Glutamatergic neuron (in vitro differentiated cells): ENCODE measurements at places on chromosomes 6 and 20.

- no peak for DNase-seq
Measured at GRCh38 chr6:13098793-13099570, 229.4 kb downstream of the TBC1D7 start.

GRCh38 chr6:161507375-161507774 lies 233.5 kb upstream of the AGPAT4 start:
- no peak for DNase-seq

DNA sequence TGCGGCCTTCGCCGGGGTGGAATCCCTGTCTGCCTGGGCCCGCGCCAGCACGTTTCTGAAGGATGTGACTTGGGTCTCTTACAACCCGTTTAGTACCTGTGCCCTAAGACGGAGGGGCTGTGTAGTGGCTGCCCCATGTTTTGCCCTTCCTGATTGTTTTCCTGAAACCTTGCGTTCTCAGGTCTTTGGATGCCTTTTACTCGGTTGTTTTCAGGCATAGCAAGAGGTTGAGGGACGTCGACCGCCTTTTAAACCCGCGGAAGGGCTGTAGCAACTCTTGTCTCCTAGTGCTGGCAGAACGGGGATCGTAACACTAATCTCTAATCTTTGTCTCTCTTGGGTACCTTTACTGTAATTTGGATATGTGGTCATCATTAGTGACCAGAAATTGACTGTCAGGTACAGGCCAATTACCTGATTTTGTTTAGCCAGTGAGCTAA lies 706 bp upstream of the NANP start:
- DNase-seq: no peak

DNA sequence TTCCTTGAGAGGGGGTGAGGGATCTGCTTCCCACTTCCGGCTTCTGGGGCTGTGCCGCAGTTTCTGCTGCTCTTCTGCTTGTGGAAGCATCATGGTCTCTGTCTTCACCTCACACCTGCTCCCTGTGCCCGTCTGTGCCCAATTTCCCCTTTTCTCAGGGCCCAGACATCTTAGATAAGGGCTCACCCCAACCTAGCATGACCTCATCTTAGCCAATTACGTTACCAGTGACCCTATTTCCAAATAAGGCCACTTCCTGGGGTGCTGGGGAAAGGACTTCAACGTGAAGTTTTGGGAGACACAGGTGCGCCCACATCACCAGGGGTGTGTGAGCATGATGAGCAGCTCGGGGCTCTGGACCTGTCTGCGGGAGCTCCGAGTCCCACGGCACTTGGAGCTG lies 20.7 kb upstream of the RBBP8NL start:
- no peak for DNase-seq

DNA sequence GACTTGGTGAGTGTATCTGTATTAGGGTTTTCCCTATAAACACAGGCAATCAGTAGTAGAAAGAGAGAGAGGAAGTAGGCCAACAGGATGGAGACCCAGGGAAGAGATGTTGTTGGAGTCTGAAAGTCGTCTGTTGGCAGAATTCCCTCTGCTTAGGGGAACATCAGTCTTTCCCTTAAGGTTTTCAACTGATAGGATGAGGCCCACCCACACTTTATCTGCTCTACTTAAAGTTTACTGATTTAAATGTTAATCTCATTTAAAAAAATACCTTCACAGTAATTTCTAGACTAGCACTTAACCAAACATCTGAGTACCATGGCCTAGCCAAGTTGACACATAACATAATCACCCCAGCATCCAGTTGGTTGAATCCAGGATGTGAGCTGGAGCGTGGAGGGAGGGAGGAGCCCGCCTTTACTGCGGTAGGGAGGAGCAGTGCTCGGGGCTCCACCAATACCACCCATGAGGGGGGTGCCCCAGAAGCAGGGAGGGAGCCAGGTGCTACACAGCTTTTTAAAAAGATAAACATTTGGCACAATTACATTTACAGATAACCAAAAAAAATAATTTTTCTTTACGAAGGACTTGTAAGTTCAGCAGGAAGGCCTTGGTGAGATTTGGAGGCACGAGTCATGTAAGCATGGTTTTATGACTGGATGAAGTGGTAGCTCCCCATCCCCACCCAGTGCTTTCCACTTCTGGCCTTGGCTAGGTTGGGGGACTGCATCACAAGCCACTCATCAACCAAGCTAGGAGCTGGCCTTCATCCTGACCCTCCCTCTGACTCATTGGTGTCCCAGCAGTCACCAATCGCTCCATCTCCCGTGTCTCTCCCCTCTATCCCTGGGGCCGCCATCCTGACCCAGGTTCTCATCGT lies 18.4 kb upstream of the SNX9 start:
- DNase-seq: no peak

DNA sequence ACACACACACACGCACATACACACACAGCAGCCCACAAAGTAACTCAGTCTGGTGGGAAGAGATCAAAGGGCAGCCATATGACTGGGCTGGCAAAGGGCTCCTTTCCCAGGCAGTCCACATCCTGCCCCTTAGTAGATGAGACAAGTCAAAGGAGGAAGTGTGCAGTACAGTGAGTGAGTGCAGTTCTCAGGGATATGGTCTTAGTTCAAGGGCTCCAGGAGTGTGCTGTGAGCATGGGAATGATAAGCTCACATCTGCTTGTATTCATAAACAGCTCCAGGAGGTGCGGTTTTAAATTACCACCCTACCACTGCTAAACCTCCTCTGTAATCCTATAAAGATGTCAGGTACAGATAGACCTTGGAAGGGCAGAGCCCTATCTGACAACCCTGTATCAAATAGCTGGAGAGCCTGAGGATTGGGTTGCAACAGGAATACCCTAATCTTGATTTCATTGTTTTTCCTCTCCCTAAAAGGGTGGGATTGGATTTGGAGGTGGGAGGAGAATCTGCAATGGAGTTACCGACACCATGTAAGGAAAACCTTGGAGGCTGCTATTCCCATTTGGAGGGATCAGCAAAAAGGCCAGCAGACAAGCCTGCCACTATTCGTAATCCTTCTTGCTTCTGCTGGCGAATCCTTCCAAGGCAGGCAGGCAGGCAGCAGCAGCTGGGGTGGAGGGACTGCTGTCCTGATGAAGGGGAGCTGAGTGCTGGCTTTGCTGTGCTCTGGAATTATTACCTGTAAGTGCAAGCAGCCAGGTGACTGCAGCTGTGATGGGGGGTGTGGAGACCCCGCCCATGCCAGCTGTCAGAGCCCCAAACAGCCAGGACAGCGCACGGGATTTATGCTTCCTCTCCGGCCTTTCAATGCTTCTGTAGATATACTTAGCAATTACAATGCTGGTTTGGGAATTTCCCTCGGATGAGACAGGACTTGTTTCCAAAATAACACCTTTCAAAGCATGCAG lies 342.7 kb downstream of the PRL start:
- peak; percentile 50 for DNase-seq

DNA sequence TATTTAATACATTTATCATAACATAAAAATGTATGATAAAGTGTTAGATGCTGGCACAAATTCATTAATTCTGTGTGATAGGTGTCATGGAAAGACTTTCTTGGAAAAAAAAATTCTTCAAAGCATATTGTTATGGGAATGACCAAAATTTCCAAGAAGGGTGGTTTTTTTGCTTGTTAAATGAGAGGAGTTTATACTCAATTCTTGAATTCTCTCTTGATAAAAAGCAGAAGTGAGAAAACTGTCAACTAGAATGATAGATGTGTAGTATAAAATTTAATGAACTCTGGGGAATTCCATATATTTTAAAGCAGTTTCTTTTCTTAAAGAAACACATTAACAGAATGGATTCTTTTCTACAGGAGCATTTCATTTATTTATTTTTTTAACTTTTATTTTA lies 62.0 kb upstream of the SNAP91 start:
- DNase-seq: no peak

- DNase-seq: no peak
Measured at GRCh38 chr6:160221423-160221822, 37.2 kb downstream of the SLC22A2 start.

DNA sequence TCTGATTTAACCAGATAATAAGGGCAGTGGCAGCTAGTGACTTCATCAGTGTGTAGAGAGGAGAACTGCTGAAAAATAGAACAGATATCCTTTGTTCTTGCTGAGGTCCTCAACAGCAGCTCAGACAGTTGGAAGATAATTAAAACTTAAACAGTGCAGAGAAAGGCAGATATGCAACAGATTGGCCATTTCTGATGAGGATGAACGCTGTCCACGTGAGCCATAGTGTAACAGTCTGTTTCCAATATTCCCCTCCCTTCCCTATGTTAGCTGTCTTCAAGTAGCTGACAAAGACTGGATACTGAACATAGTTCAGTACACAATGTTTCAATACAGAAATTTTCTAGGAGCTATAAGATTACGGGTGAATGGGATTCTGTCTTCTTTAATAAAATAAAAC lies 291.4 kb downstream of the BTBD9 start:
- DNase-seq: no peak

GRCh38 chr6:1028723-1029122 lies 283.2 kb upstream of the FOXQ1 start:
- no peak for DNase-seq

- no peak for DNase-seq
Measured at GRCh38 chr20:14576196-14576877, 238.9 kb upstream of the FLRT3 start.

- DNase-seq: peak; percentile 30
Measured at GRCh38 chr6:21594416-21595281, 1.1 kb downstream of the SOX4 start.

DNA sequence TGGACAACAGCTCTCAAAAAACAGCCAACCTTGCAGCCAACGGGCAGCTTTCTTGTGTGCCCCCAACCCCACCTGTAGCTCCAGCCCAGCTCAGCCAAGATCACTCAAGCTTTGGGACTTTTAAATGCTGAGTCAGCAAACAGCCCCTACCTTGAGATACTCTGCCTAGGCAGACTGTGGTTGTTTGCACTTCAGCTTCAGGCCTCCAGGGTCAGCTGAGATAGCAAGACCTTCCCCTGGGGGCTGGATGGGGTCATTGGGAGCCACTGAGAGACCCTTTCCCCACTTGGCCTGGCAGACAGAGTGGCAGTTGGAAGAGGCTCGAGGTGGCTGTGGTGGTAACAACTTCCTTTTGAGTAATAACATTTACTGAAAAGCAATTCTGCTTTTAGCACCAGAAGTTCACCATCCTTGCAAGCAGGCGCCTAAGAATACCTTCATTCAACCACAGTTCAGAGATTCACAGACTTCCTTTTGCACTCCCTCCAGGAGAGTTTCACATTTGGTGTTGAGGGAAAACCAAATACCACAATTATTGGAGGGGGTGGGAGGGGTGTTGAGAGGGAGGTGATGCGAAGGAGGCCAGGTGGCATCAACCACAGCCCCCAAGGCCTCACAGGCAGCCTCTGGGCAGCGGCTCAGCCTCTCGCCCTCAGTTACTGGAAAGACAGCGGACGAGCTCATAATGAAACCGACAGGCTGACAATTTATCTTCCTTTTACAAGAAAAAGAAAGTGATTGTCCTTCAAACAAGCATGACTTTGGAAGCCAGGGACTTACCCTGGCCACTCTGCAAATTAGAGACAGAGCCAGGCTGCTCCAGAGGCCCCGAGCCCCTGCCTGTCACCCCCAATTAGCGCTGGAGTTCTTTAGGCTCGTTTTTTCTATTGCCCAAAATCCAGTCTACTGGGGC lies 148.1 kb downstream of the CEBPB start:
- no peak for DNase-seq

GRCh38 chr6:107413966-107414645 lies 45.3 kb downstream of the PDSS2 start:
- no peak for DNase-seq

GRCh38 chr6:26427451-26427809 lies 12.9 kb upstream of the BTN3A3 start:
- no peak for DNase-seq

DNA sequence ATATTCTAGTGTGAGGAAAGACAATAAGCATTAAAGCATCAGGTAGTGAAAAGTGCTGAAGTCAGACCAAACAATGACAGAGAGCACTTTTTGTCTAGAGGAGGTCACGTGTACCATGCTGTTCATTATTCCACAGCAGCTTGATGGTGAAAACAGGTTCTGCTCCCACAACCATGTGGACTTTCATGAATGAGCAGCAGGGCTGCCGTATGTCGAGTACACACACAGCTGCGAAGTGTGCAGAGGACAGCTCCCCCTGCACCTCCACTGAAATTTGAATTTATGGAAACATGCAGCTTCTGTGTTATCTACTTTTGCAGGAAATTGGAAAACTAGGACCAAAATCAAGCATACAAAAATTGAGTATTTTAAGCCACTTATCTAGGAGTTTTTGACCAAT lies 85.3 kb downstream of the MAP7 start:
- DNase-seq: peak; percentile 48

DNA sequence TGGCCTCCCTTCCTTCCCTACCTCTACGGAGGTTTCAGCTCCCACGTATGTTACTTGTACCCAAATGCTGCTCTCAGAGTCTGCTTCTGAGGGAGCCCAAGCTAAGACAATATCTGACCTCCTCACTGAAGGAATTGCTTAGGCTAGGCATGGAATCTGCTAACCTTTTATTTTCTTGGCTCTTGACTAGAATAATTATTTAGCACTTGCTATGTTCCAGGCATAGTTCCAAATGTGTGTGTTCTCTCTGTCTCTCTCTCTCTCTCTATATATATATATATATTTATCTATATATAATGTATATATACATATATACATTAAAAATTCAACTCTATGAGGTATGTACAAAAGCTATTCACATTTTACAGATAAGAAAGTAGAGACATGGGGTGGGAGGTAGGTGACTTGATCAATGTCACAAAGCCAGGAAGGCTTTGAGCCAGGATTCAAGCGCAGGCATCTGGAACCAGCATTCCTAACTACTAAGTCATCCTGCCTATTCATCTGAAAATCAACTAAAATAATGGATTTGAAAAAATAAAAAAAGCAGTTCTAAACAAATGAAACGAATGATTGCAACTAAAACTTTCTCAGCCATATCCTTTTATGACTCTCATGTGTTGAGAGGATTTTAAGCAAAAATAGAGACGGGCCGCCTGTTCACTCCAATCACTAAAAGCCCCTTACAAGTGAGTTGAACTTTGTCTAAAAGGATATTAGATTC lies 189.7 kb upstream of the JAG1 start:
- DNase-seq: no peak

- no peak for DNase-seq
Measured at GRCh38 chr20:920311-920710, 4.2 kb upstream of the ANGPT4 start.

DNA sequence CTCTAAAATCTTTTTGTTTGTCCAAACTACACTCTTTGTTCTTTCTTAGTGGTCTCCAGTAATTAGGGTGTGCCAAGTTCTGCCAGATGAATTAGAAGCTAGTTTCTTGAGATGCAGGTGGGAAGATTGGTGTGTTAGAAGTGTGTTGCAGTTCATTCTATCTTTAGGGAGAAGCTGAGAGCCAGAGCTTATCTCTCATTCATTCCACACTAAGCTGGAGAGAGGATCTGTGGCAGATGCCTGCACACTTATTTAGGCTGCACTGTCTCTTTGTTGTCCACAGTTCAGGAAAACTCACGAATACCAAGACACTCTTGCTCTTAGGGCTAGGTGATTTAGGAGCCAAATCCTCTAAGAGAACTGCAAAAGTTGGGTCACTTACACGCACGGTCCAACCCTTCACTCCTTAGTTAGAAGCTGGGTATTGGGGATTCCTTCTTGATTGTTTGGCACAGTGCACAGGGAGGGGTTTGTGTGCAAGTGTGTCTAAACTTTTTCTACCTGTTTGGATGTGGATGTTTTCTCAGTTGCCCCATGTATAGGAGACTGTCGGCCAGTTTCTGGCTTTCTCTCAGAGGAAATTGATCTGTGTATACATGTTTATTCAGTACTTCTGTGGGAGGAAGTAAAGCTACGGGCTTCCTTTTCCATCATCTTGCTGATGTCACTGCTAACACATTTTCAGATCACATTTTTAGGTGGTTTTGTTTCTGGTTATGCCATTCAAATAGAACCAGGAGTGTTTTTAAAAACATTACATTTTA lies 49.5 kb downstream of the SMAP1 start:
- no peak for DNase-seq
